Activated CD8-positive, alpha-beta memory T cell treated with anti-CD3 and anti-CD28 coated beads for 48 hours (primary cell): ENCODE measurements at places on chromosomes 2 and 18.

GRCh38 chr2:241445426-241445825, 63.0 kb downstream of the STK25 start:
- DNase-seq: no peak

DNA sequence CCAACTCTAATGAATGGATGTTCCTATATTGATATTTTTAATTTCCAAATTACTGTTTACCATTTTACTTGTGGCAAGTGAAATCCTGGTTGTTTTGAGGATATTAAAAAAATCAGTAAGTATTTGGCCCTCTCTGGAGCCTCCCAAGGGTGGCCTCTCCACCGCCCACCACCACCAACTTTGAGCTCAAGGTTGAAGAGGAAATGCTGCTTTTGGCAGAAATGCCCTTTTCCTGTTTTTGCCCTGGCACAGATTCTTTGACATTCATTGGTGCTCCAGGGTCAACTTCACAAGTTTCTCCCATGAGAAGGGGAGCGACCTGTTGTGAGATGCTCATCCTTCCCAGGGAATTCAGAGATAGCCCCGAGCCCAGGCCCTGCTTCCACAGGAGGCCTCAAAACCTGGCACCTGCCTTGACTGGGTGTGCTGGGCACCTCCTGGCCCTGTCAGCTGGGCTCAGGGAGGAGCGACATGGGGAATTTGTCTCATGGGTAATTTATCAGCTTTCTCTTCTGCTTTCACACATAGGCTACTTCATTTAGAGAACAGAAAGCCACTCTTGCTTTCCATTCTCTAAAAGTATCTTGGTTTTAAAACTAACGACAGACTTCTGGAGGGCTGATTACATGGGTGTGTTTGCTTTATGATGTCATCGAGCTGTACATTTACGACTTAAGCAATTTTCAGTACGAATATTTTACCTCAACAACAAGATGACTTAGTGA, 6.9 kb downstream of the CD8A start:
- no peak for DNase-seq

- peak; percentile 54 for DNase-seq
Measured at GRCh38 chr2:96470636-96471035, 34.5 kb downstream of the NEURL3 start.

DNA sequence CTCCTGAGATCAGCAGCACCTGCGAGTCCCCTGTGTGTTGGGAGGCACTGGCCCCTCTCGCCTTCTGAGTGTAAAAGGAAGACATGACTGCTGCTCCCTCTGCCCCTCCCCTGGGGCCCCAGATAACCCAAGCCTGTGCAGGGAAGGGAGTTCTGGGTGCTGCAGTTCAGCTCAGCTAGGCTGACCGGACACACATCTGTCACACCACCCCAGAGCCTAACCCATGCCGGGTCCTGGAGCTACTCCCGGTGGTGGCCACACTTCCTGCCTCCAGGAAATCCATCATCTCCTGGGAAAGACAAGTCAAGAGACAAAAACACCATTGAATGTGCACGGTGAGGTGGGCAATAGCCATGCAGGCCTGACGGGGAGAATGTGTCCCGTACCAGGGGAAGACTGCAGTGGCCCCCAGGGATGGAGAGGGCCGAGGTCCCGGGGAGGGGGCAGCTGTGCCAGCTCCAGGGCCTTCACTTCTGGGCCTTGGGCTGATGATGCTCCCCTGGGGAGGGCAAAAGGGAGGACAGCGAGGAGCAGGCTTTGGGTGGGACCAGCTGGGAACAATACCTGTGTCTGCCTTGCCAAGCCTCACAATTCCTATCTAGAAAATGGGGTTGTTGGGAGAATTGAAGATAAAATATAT, 210.6 kb downstream of the TFCP2L1 start:
- DNase-seq: no peak

GRCh38 chr2:17877811-17878280, 621 bp upstream of the KCNS3 start:
- no peak for DNase-seq

- no peak for DNase-seq
Measured at GRCh38 chr2:71605781-71606241, 152.4 kb downstream of the DYSF start.

- DNase-seq: no peak
Measured at GRCh38 chr2:108491848-108492247, 42.4 kb upstream of the LIMS1 start.

DNA sequence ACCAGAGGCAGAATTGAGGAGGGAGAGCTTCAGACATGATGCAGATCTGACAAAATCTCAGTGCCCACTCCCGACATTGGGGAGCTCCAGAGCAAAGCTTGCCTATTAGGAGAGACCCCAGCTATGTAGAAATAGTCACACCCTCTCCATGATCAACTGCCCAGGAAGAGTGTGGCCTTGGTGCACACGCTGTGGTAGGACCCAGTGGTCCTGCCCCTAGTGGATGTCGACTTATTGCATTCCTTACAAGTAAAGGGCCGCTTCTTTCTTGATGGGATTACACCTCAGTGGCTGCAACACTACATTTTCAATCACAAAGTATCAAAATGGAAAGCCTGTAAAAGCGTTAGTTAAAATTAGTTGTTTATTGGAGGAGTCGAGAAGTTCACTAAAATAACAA, 64.2 kb downstream of the VRK2 start:
- no peak for DNase-seq

DNA sequence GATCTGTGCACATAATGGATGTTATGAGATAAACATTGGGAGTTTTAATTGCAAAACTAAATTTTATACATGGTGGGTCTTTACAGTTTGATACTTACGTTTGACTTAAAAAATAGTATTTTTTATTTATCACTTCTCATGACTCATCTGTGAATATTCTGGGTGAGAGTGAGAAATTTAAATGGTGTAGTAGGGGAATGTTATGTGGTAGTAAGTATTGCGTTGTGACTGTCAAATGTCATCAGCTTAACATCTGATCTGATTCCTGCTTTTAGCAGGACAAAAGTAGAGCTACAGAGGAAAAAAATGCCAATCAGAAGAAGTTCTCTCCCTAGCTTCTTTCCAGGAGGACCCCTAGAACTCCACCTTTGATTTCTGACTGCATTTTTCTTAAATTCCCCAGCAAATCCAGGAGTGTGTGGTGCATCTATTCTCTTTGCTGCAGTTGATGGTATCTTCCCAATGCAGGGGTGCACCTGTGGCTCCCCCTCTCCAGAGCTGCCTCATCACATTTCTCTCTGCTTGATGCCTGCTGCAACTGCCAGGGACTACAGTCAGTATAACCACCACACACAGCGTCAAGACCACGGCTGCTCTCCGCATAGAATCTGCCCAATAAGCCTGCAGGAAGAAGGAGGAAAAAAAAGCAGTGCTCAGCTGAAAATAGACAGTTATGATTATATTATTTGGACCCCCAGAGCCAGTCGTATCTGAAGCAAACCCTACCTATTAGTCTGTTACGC, 151.3 kb upstream of the THUMPD2 start:
- DNase-seq: no peak

- DNase-seq: no peak
Measured at GRCh38 chr2:27828305-27828704, 56.8 kb downstream of the MRPL33 start.

GRCh38 chr2:216700088-216700567, 4.8 kb upstream of the IGFBP5 start:
- no peak for DNase-seq

- no peak for DNase-seq
Measured at GRCh38 chr2:32330136-32330535, 26.7 kb upstream of the BIRC6 start.

DNA sequence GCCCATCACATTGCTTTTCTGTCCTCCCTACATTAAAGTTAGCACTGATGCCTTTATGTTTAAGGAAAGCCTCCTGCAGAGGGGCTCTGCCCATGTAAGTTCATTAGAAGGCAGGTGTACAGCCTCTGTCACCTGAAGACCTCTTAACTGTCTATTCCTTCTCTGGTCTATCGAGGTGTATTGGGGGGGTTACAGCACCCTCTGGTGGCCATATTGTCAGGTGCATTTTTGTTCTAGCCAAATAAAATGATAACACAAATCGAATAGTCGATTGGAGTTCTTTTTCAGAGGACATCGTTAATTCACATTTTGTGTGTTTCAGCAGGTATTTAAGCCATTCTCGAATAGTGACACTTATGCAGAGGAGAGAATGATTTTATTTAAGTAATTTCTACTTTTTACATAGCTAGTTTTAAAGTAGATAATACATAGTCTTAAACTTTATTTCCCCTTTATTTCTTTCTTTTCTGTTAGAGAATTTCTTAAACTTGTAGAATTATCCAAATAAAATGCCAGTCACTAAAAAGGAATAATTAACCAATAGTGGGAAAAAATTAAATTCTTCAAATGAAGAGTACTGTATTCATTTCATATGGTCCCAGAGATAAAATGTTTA, 136.8 kb downstream of the NEDD4L start:
- peak; percentile 27 for DNase-seq

- DNase-seq: no peak
Measured at GRCh38 chr2:205539603-205540002, 142.7 kb upstream of the NRP2 start.

GRCh38 chr2:94956797-94957391, 68.6 kb upstream of the MAL start:
- peak; percentile 6 for DNase-seq

DNA sequence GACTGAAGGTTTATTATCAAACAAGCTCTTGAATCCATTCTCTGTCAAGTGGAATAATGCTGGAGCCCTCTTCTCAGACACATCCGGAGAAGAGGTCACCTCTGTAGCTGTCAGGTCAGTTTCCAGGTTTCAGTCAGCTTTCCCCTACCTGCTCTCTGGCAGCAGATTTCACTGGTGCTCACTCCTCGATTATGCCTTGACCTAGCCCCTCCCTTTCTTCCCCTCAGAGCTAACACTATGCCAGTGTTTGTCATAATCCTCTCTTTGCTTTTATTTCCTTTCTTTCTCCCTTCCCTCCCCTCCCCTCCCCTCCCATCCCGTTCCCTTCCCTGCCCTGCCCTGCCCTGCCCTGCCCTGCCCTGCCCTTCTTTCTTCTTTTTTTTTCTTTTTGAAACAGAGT, 22.5 kb upstream of the PLEKHM3 start:
- DNase-seq: no peak

- no peak for DNase-seq
Measured at GRCh38 chr2:60958361-60958760, 59.2 kb upstream of the PEX13 start.

GRCh38 chr2:133432778-133433177, 135.5 kb downstream of the NCKAP5 start:
- no peak for DNase-seq

DNA sequence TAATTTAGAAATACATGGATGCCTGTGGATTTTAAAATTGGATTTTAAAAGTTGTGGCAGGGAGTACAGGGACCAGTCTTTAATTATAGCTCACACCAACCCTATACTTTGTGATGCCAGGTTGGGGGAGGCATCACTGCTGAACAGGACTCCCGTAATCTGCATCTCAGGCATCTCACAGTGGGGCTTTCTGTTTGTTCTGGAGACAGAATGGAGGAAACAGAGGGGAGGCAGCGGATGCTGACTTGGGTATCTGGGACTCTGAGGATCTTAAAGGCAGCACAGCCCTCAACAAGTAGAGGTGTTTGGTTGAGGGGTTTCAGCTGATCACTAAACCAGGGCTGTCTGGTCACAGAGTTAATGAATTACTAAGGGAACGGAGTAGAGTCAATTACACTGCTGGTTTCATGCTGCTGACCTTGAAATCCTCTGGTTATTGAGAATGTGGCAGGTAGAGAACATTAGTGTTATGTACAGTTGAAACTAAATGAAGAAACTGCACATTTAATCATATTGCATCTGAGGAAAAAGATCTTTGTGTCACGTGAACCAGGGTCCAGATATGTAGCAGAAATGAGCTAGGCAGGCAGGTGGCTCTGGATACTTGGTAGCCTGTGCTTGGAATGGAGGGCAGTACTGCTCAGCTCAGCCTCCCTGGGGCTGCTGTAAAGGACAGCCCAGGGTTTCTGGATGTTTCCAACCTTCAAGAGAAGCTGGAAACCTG, 40.3 kb downstream of the FHOD3 start:
- DNase-seq: no peak

GRCh38 chr18:11676386-11676785, 12.7 kb upstream of the GNAL start:
- DNase-seq: no peak
